Spleen (tissue), 13 donors: ENCODE measurements at places on chromosomes 3 and 15. TPM values are rescaled to one million over a fixed set of nuclear protein-coding genes. Genes with fewer than 3 reads are reported as not detected.

DNA sequence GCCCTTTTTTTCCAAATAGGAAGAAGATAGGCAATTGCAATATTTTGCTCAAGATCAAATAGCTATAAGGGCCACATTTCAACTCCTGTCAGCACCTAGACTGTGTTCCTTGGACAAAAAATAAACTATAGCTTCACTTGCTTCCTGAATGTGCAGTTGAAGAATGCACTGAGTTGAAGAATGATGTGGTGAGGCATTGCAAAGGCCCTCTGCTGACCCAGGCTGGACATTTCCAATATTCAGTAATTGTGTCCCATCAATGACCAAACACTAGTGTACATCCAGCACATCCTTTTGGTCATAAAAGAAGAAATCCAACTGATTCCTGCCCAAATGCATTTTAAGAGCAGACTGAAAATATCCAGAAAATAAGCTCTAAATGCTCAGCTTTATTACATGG is 424.8 kb upstream of the TGFBR2 start:
- no peaks in the 10 kb centered on the region for H3K36me3 ChIP-seq
- H3K4me3 ChIP-seq: no peak overlapping the region
- H3K27me3 ChIP-seq: no peaks in the 10 kb centered on the region
- H3K4me1 ChIP-seq: no peaks in the 10 kb centered on the region
- no peak for DNase-seq
- H3K27ac ChIP-seq: no peak overlapping the region

- H3K36me3 ChIP-seq: no peaks in the 10 kb centered on the region
- H3K4me3 ChIP-seq: no peak overlapping the region
Measured at GRCh38 chr15:31446546-31446945, 119.9 kb downstream of the KLF13 start.

GRCh38 chr3:172136330-172136729 is 97.0 kb downstream of the FNDC3B start:
- H3K36me3 ChIP-seq: no peaks in the 10 kb centered on the region
- no peak for DNase-seq
- peak overlapping the region; percentile 91 for H3K27ac ChIP-seq
- no peak overlapping the region for H3K4me3 ChIP-seq
- no peaks in the 10 kb centered on the region for H3K27me3 ChIP-seq
- H3K4me1 ChIP-seq: peaks cover 85% of the 10 kb centered on the region

- H3K4me3 ChIP-seq: no peak overlapping the region
- no peaks in the 10 kb centered on the region for H3K27me3 ChIP-seq
- H3K36me3 ChIP-seq: no peaks in the 10 kb centered on the region
Measured at GRCh38 chr3:125075738-125076137, 19.9 kb upstream of the HEG1 start.

- DNase-seq: no peak
- H3K27ac ChIP-seq: no peak overlapping the region
- H3K4me3 ChIP-seq: no peak overlapping the region
- H3K27me3 ChIP-seq: no peaks in the 10 kb centered on the region
- H3K4me1 ChIP-seq: peaks cover 6% of the 10 kb centered on the region
Measured at GRCh38 chr3:49713336-49714105, 6.0 kb downstream of the AMIGO3 start.

Gene C3orf22
- not detected for total RNA-seq

Gene DPPA2
- total RNA-seq: not detected

Gene GRK7
- total RNA-seq: 0.14 TPM

Gene RBMS3
- 51.1 TPM for total RNA-seq

DNA sequence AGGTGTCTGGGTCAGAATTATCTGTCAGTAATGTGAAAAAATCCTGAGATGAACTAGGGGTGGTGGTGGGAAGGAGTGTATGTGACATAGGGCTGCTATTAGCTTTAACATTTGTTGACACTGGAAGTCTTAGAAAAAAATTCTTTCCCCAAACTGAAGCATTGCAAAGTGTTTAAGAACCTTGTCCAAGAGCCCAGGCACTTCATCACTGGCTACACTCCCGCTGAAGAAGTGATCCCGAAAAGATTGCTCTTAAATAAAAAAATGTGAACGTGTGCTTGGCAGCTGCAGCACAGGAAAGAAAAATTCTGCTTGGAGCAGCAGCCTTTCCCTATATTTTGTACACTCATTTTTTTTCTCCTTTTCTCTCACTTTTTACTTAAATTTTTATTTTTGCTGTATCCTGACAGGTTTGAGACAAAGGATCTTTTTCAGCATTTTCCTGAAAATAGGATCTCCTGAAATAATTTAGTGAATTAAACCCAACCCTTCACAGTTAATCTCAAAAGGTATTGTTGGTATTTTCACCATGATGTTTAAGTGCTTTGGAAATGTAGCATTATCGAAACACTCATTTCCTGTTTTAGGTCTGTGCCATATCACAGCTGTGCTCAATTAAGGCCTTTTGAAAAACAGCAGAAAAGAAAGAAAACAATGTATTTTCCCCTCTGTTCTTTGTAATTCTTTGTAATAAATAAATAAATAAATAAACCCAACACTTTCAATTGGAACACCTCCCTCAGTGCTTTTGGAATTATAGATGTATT is 477.6 kb downstream of the ZNF385D start:
- no peak for DNase-seq
- no peak overlapping the region for H3K4me3 ChIP-seq
- H3K36me3 ChIP-seq: no peaks in the 10 kb centered on the region
- no peaks in the 10 kb centered on the region for H3K27me3 ChIP-seq
- no peak overlapping the region for H3K27ac ChIP-seq
- H3K4me1 ChIP-seq: no peaks in the 10 kb centered on the region

DNA sequence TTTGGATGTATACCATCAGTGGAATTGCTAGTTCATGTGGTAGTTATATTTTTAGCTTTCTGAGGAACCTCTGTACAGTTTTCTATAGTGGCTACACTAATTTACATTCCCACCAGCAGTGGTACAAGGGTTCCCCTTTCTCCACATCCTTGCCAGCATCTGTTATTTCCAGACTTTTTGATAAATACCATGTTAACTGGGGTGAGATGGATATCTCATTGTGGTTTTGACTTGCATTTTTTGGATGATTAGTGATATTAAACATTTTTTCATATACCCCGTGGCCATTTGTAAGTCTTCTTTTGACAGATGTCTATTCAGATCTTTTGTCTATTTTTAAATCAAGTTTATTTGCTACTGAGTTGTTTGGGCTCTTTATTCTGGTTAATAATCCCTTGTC is 455.6 kb upstream of the RARB start:
- H3K4me1 ChIP-seq: no peaks in the 10 kb centered on the region
- no peaks in the 10 kb centered on the region for H3K27me3 ChIP-seq
- DNase-seq: no peak
- no peaks in the 10 kb centered on the region for H3K36me3 ChIP-seq

- H3K27ac ChIP-seq: no peak overlapping the region
- no peak for DNase-seq
- H3K4me3 ChIP-seq: no peak overlapping the region
- H3K27me3 ChIP-seq: no peaks in the 10 kb centered on the region
- no peaks in the 10 kb centered on the region for H3K4me1 ChIP-seq
- H3K36me3 ChIP-seq: no peaks in the 10 kb centered on the region
Measured at GRCh38 chr3:182124187-182124586, 412.5 kb downstream of the SOX2 start.

DNA sequence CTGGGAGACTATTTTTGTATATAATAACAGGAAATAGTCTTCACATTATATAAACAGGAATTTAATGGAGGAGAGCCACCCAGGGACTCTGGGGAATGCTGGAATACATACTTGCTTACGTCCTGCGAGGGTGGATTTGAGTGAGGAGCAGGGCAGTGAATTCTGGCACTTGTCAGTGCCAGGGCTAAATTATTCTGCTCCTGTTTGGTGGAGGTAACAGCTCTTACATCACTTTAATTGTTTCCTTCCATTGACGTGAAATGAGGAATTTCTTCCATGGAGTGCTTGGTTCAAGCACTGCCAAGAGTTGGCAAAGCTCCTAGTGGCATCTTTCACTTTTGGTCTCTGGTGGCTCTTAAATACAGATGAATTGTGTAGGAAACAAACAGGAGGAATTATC is 94.1 kb upstream of the GOLGA8J start:
- H3K36me3 ChIP-seq: no peaks in the 10 kb centered on the region
- H3K27ac ChIP-seq: no peak overlapping the region

Gene CYP1A1
- not detected for total RNA-seq

Gene DLL4
- 9.7 TPM for total RNA-seq

Gene PYGO1
- 1.1 TPM for total RNA-seq

Gene CEP19
- 2.3 TPM for total RNA-seq

GRCh38 chr3:116808725-116809124 is 99.1 kb downstream of the TUSC7 start:
- no peaks in the 10 kb centered on the region for H3K36me3 ChIP-seq
- no peak overlapping the region for H3K4me3 ChIP-seq

DNA sequence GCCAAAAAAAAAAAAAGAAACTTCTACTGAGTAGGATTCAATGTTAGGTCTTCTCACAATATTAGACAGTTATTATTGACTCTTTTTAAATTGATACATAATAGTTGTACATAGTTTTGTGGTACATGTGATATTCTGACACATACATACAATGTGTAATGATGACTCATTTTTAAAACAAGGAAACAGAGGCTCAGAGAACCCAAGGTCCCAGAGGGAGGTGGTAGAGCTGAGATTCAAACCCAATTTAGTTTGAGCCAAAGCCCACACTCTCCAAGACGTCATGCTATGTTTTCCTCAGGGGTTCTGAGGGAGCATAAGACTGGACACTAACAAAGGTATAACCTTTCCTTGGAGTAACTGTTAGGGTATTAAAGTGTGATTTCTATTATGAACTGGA is 40.6 kb downstream of the MYO5C start:
- no peak for DNase-seq
- H3K27me3 ChIP-seq: no peaks in the 10 kb centered on the region
- no peak overlapping the region for H3K27ac ChIP-seq
- no peaks in the 10 kb centered on the region for H3K36me3 ChIP-seq
- peaks cover 18% of the 10 kb centered on the region for H3K4me1 ChIP-seq
- H3K4me3 ChIP-seq: no peak overlapping the region

Gene CLDN1
- 1.1 TPM for total RNA-seq

GRCh38 chr3:95899494-95899893 is 914.9 kb upstream of the EPHA6 start:
- no peaks in the 10 kb centered on the region for H3K4me1 ChIP-seq
- no peak for DNase-seq
- no peak overlapping the region for H3K4me3 ChIP-seq
- H3K27me3 ChIP-seq: no peaks in the 10 kb centered on the region

Gene MORC1
- total RNA-seq: not detected

DNA sequence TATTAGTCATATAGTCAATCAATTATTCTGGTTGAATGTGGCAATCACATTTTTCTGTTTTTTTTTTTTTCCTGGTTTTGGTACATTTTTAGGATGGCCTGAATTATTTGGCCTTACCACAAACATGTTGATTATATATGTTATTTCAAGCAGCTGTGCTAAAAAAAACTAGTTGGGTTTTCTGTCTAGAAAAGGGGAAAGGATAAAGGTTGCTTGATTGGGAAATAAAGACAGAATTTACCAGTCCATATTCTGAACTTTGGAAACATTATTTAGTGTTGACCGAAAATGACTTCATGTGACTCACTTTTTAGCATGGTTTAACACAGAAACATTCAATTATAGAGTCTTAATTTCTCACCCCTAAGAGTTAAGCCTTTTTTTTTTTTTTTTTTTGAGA is 8.1 kb downstream of the MORF4L1 start:
- no peaks in the 10 kb centered on the region for H3K27me3 ChIP-seq
- H3K27ac ChIP-seq: no peak overlapping the region
- H3K4me3 ChIP-seq: no peak overlapping the region

Gene GOLGA6L7
- not detected for total RNA-seq

DNA sequence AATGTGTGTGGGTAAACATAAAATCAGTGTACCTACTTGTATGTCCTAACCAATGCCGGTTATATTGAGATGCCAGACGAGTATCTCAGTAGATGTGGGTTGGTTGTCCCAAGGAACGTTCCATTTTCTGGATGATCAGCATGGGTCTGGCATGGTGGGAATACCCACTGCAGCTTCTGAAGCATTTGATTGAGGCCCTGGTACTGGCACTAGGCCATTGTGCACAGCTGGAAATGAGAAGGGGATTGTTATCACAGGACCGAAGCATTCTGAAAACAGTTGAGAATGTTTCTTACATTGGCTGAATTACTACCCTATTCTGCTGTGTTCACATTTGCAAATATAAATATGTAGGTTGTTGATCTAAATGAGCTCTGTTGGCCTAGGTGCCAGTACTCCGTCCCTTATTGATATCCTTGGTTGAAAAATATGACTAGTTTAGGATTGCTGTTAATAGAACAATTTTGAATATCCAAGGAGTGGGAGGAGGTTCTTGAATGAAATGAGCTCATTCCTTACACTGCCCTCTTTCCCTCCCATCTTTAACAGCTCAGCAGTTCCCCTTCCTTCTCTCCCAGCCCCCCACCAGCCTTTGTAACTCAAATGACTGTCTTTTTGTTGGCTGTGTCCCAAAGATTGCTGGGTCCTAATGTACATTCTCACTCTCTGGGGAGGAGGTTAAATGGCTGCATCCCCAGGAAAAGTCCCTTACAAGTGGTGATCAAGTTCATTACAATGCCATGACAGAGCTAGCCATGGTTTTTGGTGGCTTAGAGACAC is 293.3 kb upstream of the TPM1 start:
- no peak overlapping the region for H3K4me3 ChIP-seq
- H3K36me3 ChIP-seq: no peaks in the 10 kb centered on the region
- H3K27ac ChIP-seq: no peak overlapping the region
- no peak for DNase-seq

DNA sequence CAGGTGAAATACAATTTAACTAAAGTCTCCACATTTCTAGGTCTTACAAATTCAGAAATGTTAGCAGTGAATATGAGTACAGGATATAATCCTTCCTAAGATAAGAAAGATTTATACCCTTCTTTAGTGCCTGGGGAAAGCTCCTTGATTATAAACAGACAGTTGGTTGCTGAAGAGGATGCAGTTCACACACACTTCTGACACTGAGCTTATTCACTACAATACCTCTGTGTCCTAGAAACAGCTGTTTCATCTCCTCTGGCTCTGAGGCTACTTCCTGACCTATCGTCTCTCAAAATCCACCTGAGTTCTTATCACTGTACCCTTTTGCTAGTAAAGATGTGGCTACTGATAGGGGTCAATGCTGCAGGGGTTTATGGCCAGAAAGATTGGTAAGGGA is 57.1 kb downstream of the TP63 start:
- H3K4me3 ChIP-seq: no peak overlapping the region
- H3K27ac ChIP-seq: no peak overlapping the region
- no peaks in the 10 kb centered on the region for H3K36me3 ChIP-seq
- DNase-seq: no peak
- H3K27me3 ChIP-seq: no peaks in the 10 kb centered on the region

DNA sequence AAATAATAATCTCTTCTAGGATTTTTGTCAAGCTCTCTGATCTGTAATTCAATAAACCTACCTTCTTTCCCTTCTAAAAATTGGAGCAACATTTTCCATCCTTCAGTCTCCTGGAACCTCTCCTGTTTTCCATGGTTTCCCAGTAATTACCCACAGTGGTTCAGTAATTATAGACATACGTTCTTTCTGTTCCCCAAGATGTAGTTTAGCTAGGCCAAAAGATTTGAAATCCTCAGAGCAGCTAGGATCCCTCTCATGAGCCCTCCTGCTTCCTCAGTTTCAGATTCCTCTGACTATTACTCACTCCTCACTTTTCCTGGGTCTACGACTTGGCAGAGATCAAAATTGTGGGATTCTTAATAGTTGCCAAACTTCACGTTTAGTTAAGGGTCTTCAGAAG is 76.9 kb upstream of the IGSF10 start:
- H3K36me3 ChIP-seq: no peaks in the 10 kb centered on the region
- DNase-seq: no peak
- no peaks in the 10 kb centered on the region for H3K27me3 ChIP-seq
- no peak overlapping the region for H3K4me3 ChIP-seq
- no peak overlapping the region for H3K27ac ChIP-seq
